Hippocampal formation (tissue), 2 donors: ENCODE measurements at places on chromosomes 6 and 20.

DNA sequence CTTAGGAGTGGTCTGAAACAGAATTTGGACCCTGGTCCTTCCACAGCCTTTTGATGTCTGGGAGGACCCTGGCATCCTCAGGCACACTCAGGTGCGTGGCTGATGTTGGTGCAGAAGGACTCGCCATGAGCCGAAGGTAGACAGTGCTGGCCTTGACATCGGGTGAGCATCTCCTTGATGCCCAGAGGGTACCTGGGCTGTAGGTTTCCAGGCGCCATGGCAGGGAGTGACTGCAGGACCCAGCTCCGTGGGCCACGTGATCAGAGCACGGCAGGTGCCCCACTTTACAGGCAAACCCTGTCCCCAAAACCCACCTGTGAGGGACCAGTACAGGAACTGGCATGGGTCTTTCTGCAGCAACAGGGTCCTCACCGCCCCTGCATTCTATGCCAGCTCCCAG lies 319.2 kb downstream of the CDH4 start:
- no peak for DNase-seq

GRCh38 chr6:32522302-32523047 lies 7.6 kb downstream of the HLA-DRB5 start:
- DNase-seq = no peak

- DNase-seq = no peak
These were observed 9.8 kb upstream of the TASP1 start for GRCh38 chr20:13648291-13649228.

GRCh38 chr20:24948939-24949679 lies at the start of gene CST7:
Gene CST7, plus strand, starts transcription at chr20:24949269. Its CDS starts 237 bp downstream, at chr20:24949506.
- DNase-seq = no peak

DNA sequence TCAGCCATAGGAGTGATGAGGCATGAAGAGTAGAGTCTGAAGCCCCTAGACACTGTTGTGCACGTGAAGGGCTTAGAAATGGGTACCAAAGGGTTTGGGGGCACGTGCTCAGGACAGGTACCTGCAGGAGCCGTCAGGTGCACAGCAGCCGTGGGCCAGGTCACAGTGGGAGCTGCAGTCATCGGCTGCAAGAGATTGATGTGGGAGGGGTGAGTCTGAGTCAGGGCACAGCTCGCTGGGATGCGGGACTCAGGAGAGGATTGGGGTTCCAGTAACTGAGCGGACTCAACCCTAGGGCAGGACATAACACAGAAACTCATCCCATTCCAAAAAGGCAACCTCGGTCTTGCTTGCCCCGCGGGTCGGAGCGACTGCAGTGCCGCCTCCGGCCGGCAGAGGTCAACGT lies 1.1 kb downstream of the DLK2 start:
- no peak for DNase-seq

DNA sequence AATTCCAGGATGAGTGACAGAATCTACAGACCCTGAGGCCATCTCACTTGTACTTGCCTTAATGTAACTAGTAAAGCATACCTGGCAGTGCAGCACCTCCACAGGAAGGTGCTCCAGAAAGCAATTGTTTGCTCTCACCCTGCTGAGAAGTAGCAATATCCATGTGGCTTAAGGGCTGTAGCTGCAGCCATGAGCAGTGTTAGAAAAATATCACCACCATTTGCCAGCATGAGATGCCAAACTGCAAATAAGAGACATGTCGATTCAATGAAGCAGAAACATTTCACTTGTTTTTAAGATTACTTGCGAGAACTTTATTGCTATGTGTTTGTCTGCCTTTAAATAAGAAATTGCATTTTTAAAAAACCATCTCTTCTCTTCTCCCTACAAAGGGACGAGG lies 151.5 kb downstream of the PRL start:
- no peak for DNase-seq

DNA sequence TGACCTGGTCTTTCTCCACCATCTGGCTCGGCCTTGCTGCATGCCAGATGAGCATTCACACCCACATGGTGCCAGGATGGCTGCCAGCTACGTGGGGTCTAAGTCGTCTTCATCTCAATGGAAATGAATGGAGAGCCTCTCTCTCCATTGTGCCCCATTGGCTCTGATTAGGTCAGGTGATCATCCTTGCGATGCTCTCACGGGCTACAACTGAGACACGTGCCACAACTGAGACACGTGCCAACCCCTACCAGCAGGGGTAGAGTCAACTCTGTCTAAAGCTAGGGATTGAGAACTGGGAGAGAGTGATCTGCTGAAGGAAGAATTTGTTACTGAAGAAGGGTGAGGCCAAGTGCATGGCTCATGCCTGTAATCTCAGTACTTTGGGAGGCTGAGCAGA lies 67.3 kb upstream of the RALY start:
- DNase-seq = no peak
